ENCODE measurements at places on chromosomes 6 and 20. TPM values are rescaled to one million over a fixed set of nuclear protein-coding genes. Genes with fewer than 3 reads are reported as not detected.
A peak's percentile ranks its signal among the peaks of the same experiment; 100 is the strongest.

DNA sequence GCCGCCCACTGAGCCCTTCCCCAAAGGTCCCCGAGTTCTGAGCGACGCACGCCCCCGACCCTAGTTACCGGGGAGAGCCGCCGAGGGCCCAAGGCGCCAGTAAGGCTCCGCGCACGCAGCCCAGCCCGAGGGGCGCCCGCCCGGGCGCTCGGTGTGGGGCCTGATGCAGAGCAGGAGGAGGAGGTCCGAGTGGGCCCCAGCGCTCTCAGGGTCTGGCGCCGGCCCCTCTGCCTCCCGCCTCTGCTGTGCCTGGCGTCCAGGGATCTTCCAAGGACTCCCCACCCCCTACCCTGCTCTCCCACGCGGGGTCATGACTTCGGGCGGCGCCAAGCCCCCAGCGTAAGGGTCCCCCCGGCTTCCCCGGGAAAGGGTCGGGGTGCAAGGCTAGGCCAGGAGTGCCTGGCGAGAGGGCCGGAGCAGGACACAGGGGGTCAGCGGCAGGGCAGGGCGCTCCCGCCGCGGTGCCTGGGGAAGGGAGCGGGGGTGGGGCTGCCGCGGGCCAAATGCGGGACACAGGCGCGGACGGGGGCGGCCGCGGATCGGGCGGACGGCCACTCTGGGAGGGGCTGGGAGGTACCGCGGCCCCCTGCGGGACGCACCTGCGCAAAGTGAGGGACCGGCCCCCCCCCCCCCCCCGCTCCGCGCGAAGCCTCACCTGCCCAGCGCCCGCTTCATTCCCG lies 637 bp downstream of the ABHD12 start:
- H3K4me1 ChIP-seq, result peaks cover 10% of the 10 kb centered on the region
- H3K27ac ChIP-seq, result no peak overlapping the region
- no peaks in the 10 kb centered on the region for H3K27me3 ChIP-seq
- no peaks in the 10 kb centered on the region for H3K36me3 ChIP-seq

- DNase-seq, result peak; percentile 9
- H3K27me3 ChIP-seq, result no peaks in the 10 kb centered on the region
- H3K4me1 ChIP-seq, result peaks cover 32% of the 10 kb centered on the region
- H3K4me3 ChIP-seq, result peak overlapping the region; percentile 88
Measured at GRCh38 chr6:26124781-26125685, 37.8 kb downstream of the HFE start.

BMP2 gene
- total RNA-seq, result not detected

HIVEP2 gene
- total RNA-seq, result 48.6 TPM

- no peaks in the 10 kb centered on the region for H3K36me3 ChIP-seq
- no peak overlapping the region for H3K4me3 ChIP-seq
- DNase-seq, result no peak
- H3K27ac ChIP-seq, result no peak overlapping the region
Measured at GRCh38 chr6:138682704-138683527, 90.7 kb upstream of the CCDC28A start.

SEC63 gene
- 80.3 TPM for total RNA-seq

DNA sequence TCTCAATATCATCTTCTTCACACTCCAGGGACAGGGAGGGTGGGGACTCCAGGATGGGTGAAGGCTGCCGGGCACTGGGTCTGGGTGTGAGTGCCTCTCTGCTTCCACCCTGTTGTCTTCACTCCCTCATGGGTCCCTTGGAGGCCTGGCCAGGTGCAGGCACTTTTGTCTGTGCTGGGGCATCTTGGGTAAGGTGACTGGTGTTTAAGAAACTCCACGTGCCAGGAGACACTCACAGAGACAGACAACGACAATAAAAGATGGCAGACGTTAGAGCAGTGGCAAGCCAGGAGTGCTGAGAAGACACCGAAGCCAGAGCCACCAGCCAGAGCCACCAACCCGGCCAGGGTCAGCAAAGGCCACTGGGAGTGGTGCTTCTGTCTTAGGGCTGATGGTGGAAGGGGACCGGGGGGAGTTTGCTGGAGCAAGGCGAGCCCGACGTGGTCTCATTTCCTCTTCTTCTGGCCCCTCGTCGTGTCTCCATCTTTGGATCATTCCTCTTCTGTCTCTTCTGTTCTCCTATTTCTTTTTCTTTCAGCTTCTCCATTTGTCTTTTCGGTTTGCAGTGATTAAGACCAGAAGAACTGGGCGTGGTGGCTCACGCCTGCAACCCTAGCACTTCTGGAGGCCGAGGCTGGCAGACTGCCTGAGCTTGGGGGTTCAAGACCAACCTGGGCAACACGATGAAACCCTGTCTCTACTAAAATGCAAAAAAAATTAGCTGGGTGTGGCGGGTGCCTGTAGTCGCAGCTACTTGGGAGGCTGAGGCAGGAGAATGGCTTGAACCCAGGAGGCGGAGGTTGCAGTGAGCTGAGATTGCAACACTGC lies 90.8 kb downstream of the RAMACL start:
- H3K27me3 ChIP-seq, result no peaks in the 10 kb centered on the region
- H3K4me1 ChIP-seq, result peaks cover 7% of the 10 kb centered on the region
- H3K27ac ChIP-seq, result no peak overlapping the region
- no peaks in the 10 kb centered on the region for H3K36me3 ChIP-seq

PGC gene
- not detected for total RNA-seq

- H3K27ac ChIP-seq, result peak overlapping the region; percentile 97
- no peak for DNase-seq
- H3K4me1 ChIP-seq, result peaks cover 89% of the 10 kb centered on the region
- peaks cover 14% of the 10 kb centered on the region for H3K36me3 ChIP-seq
Measured at GRCh38 chr20:4811257-4811656, 89.5 kb downstream of the PRND start.

AFDN gene
- 10.2 TPM for total RNA-seq

DNA sequence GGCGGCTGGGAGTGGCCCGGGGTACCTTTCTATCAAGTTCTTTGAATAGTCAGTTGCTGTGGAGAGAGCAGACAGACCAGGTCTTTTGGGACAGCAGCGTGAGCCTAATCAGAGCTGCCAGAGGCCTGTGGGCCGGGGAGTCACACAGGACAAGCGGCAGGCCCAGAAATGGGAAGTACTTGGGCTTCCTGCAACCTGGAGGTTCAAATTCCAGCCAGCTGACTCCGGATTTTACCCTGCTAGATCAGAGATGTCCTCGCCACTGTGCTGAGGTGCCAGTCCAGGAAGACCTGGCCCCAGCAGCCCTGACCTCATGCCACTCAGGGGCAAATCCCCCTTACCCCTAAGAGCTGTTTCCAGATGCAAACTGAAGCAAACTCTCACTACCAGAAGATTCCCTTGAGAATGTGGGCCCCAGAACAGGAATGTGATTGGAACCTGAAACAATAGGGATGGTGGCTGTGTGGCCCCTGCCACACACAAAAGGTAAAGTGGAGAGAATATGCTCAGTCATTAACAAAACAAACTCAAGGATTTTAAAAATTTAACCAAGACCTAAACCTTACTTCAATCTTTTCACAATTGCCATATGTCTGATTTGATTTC lies 9.7 kb downstream of the BEND3 start:
- no peak for DNase-seq
- H3K4me3 ChIP-seq, result no peak overlapping the region
- no peaks in the 10 kb centered on the region for H3K27me3 ChIP-seq
- H3K27ac ChIP-seq, result no peak overlapping the region

DNA sequence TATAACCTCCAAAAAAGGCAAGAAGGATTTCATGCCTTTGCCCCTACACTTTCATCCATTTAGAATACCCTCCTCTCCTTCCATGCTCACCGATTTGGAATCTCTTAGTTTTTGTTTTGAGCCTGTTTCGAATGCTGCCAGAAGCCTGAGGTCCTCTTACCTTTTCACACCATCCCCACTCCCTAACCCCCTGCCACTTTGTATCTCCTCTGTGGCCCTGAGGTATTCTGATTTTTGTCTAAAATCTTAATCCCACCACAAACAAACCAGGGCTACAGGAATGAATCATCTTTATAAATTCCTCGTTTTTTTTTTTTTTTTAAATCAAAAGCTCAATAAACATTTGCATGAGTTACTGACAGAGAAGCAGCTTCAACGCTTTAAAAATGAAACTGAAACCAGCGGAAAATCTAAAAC lies 1.6 kb upstream of the RPS12 start:
- H3K4me1 ChIP-seq, result peaks cover 27% of the 10 kb centered on the region
- H3K27me3 ChIP-seq, result no peaks in the 10 kb centered on the region
- peak overlapping the region; percentile 82 for H3K4me3 ChIP-seq
- peak overlapping the region; percentile 80 for H3K27ac ChIP-seq

NKAIN2 gene
- total RNA-seq, result not detected

SLC12A5 gene
- total RNA-seq, result 1.3 TPM

- no peak overlapping the region for H3K4me3 ChIP-seq
- H3K27ac ChIP-seq, result no peak overlapping the region
- no peaks in the 10 kb centered on the region for H3K4me1 ChIP-seq
- no peaks in the 10 kb centered on the region for H3K27me3 ChIP-seq
- DNase-seq, result no peak
Measured at GRCh38 chr6:20997143-20997769, 463.0 kb downstream of the CDKAL1 start.

- no peaks in the 10 kb centered on the region for H3K36me3 ChIP-seq
- no peak for DNase-seq
- no peaks in the 10 kb centered on the region for H3K4me1 ChIP-seq
- H3K4me3 ChIP-seq, result no peak overlapping the region
Measured at GRCh38 chr6:5422321-5422915, 161.1 kb downstream of the FARS2 start.

DNA sequence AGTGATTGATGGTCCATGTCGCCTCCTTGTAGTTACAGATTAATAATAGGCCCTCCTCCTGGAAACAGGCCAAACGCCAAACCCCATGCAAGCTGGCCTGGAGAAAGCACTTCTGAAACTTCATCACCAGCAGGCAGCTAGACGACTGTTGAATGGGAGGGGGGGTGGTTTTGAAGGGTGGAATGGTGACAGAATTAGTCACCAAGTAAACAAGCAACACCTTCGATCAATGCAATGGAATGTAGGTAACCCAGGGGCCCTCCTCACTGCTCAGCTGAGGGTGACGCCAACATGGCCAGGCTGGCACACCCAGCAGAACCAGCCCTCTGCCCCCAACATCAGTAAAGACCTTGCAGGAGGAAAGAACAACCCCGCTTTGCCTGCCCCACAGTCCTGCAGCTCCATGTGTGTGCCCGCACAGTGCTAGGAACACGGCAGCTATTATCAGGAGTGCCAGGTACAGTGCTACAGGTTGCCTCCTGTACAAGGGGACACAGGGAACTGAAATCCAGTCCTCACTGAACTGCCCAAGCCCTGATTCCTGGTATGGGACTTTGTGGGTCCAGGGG lies 2.7 kb downstream of the BCAS1 start:
- H3K4me3 ChIP-seq, result no peak overlapping the region
- no peaks in the 10 kb centered on the region for H3K36me3 ChIP-seq
- H3K27me3 ChIP-seq, result no peaks in the 10 kb centered on the region
- H3K27ac ChIP-seq, result no peak overlapping the region
- peaks cover 8% of the 10 kb centered on the region for H3K4me1 ChIP-seq

GRCh38 chr6:53578371-53578770 lies 33.5 kb upstream of the GCLC start:
- no peak overlapping the region for H3K4me3 ChIP-seq
- H3K36me3 ChIP-seq, result no peaks in the 10 kb centered on the region
- H3K27ac ChIP-seq, result no peak overlapping the region

DNA sequence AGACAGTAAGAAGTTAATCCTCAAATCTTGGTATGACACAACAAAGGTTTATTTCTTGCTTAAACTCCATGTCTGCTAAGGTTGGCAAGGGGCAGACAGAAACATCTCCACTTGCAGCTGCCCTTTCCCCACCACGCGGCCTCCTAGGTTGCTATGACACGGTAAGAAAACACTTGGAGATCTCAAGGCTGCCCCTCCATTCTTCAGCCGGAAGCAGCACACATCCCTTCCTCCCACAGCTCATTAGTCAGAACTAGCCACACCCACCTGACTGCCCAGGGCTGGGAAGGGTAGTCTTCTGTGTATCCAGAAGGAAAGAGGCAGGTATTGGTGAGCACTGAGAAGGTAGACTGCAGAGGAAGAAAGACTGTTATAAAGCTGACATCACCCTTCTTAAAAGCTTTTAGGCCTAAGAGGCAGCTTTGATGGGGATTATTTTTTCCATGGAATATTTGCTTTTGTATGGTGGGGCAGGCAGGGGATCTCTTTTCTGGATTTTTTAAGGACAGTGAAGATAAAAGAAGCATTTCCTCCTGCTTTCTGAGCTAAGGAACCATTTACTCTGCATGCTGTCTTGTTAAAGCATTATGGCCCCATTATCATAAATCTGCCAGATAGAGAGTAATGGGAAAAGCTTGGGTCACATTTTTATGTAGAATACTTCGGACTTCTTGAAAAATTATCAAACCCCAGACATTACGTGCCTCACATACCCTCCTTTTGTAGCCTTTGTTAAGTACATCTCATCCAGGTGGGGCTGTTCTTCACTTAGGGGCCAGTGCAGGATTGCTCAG lies 41.6 kb downstream of the MRAP2 start:
- H3K27ac ChIP-seq, result no peak overlapping the region
- no peak overlapping the region for H3K4me3 ChIP-seq
- DNase-seq, result no peak
- H3K36me3 ChIP-seq, result no peaks in the 10 kb centered on the region
- no peaks in the 10 kb centered on the region for H3K4me1 ChIP-seq

DNA sequence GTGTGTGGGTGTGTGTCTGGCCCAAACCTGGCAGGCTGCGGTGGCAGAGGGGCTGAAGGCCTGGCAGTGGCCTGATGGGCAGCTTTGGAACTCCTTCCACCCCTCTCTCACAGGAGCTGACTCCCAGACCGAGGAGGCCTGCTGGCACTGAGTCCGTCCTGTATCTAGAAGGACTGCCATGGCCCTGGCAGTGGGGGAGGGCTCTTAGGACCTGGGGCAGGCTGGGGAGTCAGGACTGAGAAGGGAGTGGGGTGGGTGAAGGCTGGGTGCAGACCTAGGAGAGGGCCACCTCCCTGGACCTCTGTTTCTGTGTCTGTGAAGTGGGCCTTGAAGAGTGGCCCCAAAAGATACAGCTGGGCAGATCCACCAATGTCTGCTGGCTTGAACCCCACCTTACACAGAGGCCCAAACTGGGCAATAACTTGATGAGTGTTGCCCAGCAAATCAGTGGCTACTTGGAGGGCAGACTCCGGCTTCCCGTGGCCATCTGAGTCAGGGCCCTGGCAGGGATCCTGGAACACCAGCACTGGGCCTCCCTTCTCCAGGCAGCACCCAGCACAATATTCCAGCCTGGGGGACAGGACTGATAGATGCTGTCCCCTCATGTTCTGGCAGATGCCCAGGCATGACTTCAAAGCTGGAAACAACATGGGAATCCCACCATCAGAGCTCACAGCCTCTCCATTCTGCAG lies 46.7 kb upstream of the BLCAP start:
- H3K27me3 ChIP-seq, result peaks cover 16% of the 10 kb centered on the region
- no peak overlapping the region for H3K27ac ChIP-seq
- no peaks in the 10 kb centered on the region for H3K36me3 ChIP-seq

DNA sequence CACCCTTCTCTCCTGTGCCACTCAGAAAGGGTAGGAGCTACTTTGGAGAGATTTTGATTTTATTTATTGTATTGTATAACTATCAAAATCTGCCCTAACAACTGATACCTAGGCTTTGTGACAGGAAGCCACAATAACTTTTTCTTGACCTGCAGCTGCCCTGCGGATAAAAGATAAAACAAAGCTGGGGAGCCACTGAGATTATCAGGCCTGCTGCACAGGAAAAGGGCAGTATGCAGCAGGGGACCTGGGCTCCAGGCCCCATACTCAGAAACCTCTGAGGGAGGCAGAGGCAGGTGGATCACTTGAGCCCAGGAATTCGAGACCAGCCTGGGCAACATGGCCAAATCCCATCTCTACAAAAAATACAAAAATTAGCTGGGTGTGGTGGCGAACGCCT lies 980 bp upstream of the SNX21 start:
- DNase-seq, result no peak
- no peaks in the 10 kb centered on the region for H3K36me3 ChIP-seq
- H3K4me1 ChIP-seq, result peaks cover 25% of the 10 kb centered on the region

GOPC gene
- 10.8 TPM for total RNA-seq

GRCh38 chr6:145569140-145569539 lies 166.2 kb downstream of the EPM2A start:
- no peak overlapping the region for H3K27ac ChIP-seq
- DNase-seq, result no peak
- H3K4me3 ChIP-seq, result no peak overlapping the region
- no peaks in the 10 kb centered on the region for H3K27me3 ChIP-seq
- no peaks in the 10 kb centered on the region for H3K36me3 ChIP-seq
- no peaks in the 10 kb centered on the region for H3K4me1 ChIP-seq
